ENCODE measurements at places on chromosomes 5 and 9. TPM values are rescaled to one million over a fixed set of nuclear protein-coding genes. Genes with fewer than 3 reads are reported as not detected.

Gene UBTD2
- 6.0 TPM for total RNA-seq

Gene SH3GL2
- total RNA-seq = not detected

Gene FGF1
- not detected for total RNA-seq

DNA sequence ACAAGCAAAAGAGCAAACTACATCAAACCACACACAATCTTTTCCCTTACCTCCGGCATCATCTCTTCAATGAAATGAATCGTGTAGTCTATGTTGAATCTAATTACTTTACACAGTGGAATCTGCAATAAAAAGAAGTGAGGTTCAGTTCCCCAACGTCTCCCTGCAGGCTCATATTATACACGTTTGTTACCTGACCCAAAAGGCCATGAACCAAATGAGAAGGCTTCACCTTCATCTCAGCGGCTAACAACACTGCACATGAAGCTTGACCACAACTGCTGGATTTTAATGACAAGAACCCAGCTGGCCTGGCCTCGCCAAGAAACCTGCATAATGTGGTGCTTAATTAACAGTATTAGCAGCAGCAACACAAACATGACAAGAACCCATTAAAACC is 45.5 kb downstream of the DROSHA start:
- no peak for DNase-seq
- no peak overlapping the region for H3K4me3 ChIP-seq
- no peaks in the 10 kb centered on the region for H3K27me3 ChIP-seq
- no peak overlapping the region for H3K27ac ChIP-seq
- no peaks in the 10 kb centered on the region for H3K4me1 ChIP-seq

- H3K4me1 ChIP-seq = peaks cover 35% of the 10 kb centered on the region
- peak overlapping the region; percentile 99 for H3K27ac ChIP-seq
- H3K4me3 ChIP-seq = peak overlapping the region; percentile 62
- H3K36me3 ChIP-seq = no peaks in the 10 kb centered on the region
These were observed 17.0 kb upstream of the CRB2 start for GRCh38 chr9:123338710-123339665.

DNA sequence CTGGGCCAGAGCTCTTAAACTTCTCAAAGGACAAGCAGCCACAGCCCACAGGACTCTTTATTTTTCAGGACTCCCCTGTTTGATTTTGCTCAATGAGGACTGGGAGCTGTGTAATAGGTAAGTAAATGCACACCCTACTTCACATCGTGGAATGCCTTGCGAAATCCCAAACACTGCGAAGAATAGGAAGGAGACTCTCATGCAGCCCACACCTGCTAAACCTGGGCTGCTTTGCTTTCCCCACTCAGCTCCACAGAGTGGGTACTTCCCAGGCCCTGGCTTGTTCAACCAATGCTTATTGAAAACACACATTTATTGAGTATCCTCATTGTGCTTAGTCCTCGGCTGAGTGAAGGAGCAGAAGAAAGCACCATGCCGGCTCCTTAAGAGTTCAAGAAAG is 103.3 kb upstream of the FSTL4 start:
- no peaks in the 10 kb centered on the region for H3K4me1 ChIP-seq
- no peak for DNase-seq
- H3K4me3 ChIP-seq = no peak overlapping the region
- no peak overlapping the region for H3K27ac ChIP-seq

DNA sequence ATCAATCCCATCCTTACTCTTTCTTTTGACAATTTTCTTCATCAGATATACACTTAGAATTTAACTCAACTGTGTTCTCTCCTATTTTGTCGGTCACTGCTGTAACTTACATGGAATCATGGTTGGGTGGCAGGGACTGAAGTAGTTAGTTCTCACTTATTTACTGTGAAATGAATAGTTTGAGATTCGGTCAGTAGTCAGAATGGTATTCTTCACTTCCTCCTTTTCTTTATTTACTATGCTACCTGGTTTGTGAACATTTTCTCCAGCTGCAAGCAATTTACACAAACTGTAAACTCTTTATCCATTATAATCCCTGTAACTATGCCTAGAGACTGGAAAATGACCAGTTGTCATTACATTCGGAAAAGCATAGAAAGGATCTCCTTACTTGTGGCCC is 41.5 kb upstream of the GDNF start:
- no peaks in the 10 kb centered on the region for H3K4me1 ChIP-seq
- no peak for DNase-seq
- H3K4me3 ChIP-seq = no peak overlapping the region
- no peaks in the 10 kb centered on the region for H3K36me3 ChIP-seq
- H3K27me3 ChIP-seq = peaks cover 13% of the 10 kb centered on the region
- no peak overlapping the region for H3K27ac ChIP-seq

- H3K36me3 ChIP-seq = peaks cover under 1% of the 10 kb centered on the region
- no peak overlapping the region for H3K27ac ChIP-seq
- H3K4me1 ChIP-seq = peaks cover 71% of the 10 kb centered on the region
- DNase-seq = no peak
These were observed 17.6 kb upstream of the LCP2 start for GRCh38 chr5:170315154-170315553.

DNA sequence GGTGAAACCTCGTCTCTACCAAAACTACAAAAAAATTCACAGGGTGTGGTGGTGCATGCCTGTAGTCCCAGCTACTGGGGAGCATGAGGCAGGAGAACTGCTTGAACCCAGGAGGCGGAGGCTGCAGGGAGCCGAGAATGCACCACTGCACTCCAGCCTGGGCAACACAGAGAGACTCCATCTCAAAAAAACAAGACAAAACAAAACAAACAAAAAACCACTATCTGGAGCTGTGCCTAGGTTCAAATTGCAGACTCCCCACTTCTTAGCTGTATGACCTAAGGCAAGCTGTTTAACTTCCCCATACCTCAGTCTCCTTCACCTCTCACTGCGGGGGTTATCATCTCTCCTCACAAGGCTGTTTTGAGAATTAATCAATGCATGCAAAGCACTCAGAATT is 68.0 kb downstream of the MAPKAP1 start:
- peaks cover 6% of the 10 kb centered on the region for H3K36me3 ChIP-seq
- H3K4me3 ChIP-seq = no peak overlapping the region
- no peaks in the 10 kb centered on the region for H3K27me3 ChIP-seq
- H3K4me1 ChIP-seq = peaks cover 33% of the 10 kb centered on the region
- H3K27ac ChIP-seq = no peak overlapping the region

- peaks cover 25% of the 10 kb centered on the region for H3K36me3 ChIP-seq
- no peak for DNase-seq
- H3K27ac ChIP-seq = no peak overlapping the region
- H3K4me3 ChIP-seq = no peak overlapping the region
These were observed 79.3 kb downstream of the ST8SIA4 start for GRCh38 chr5:100823812-100824211.

Data from activated CD4-positive, alpha-beta T cell treated with anti-CD3 and anti-CD28 coated beads for 36 hours (primary cell).